ENCODE measurements at places on chromosomes 4 and X.

DNA sequence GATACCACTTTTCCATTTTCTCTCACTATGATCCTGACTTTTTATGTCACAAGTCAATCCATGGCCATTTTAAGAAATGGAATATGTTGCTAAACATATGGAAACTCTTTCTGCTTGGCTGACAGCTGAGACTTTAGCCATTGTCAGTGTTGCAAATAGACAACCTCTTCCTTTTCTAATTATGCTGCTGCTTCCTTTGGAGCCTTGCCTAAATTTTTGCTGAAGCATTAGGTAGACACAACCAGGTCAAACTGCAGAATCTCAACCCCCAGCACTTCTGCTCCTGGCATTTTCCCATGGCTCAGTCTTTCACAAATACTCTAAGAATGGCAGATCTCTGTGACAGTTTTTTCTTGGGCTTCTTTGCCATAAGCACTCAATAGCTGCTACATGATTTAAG is 543.3 kb downstream of the GRID2 start:
- DNase-seq: no peak

- no peak for DNase-seq
Measured at GRCh38 chrX:139770366-139770765, 62.4 kb upstream of the MCF2 start.

GRCh38 chrX:105462186-105462585 is 241.7 kb upstream of the TEX13A start:
- no peak for DNase-seq

GRCh38 chr4:142683997-142684396 is 162.1 kb downstream of the INPP4B start:
- DNase-seq: no peak

- no peak for DNase-seq
Measured at GRCh38 chr4:145154573-145154972, 25.8 kb downstream of the OTUD4 start.

- no peak for DNase-seq
Measured at GRCh38 chr4:150155391-150155790, 77.1 kb downstream of the DCLK2 start.

DNA sequence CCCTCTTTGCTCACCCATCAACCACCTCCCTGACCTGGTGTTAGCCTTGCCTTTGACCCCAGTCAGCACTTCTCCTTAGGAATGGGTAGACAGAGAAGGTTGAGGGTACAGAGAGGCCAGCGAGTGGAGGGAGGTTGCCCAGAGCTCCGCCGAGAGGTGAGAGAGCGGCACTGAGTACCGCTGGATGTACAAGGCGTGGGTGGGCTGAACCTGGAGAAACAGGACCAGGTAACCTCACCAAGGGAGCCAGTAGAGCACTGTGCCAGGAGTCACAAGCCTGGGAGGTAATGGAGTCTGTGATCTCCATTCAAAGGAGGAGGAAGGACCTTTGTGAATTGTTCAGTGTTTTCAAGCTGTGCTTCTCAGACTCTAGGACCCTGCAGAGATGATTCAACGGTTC is 256.2 kb downstream of the EVC2 start:
- no peak for DNase-seq

- DNase-seq: no peak
Measured at GRCh38 chrX:65196758-65197360, 220.6 kb upstream of the ZC4H2 start.

DNA sequence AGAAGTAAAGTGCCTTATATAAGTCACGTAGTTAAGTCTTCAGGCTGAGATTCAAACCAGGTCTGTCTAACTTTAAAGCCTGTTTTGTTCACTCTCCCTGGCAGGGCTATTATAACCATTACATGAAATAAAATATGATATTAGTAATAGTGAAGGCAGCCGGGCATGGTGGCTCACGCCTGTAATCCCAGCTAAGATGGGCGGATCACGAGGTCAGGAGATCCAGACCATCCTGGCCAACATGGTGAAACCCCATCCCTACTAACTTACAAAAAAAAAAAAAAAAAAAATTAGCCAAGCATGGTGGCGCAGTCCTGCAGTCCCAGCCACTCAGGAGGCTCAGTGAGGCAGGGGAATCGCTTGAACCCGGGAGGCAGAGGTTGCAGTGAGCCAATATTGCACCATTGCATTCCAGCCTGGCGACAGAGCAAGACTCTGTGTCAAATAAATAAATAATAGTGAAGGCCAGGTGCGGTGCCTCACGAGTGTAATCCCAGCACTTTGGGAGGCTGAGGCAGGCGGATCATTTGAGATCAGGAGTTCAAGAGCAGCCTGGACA is 22.1 kb upstream of the SOWAHD start:
- DNase-seq: no peak

GRCh38 chrX:48520455-48520854 is 1.2 kb upstream of the EBP start:
- DNase-seq: no peak

DNA sequence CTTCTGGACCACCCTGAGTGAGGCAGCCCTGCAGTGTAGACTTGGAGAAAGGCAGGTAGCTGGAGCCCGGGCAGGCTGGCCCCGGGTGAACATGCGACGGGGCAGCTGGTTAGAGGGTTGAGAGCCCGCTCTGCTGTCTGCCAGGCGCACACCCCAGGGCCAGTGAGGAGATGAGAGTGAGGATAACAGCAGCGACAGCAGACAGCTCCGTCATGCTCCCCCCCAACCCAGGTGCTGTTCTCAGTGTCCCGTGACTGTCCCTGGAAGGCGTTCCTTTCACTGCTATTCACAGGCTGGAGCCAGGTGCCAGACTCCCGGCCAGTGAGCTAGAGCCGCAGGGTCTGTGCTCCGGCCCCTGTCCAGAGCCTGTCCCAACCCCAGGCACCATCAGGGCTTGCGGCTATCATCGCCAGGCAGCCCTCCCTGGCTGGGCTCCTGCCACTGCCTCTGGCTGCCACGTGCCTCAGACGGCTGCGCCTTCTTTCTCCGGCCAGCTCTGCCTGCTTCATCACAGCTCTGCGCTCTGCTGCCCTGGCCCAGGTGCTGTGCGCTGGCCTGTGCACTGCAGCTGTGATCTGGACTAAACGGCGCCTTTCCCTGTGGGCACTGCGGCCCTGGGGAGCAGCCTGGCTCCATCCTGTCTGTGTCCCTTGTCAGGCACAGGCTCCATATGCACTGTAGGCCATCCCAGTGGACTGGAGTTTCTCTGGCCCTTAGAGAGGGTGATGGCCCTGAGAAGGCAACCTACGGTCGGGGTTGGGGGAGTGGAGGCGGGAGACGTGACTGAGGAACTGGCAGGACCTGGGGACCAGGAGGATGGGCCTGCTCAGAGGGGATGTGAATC is 19.8 kb downstream of the NSG1 start:
- DNase-seq: no peak

GRCh38 chr4:1513936-1514483 is 107.8 kb upstream of the NKX1-1 start:
- no peak for DNase-seq

GRCh38 chrX:23365541-23365940 is 30.9 kb downstream of the PTCHD1 start:
- DNase-seq: no peak

DNA sequence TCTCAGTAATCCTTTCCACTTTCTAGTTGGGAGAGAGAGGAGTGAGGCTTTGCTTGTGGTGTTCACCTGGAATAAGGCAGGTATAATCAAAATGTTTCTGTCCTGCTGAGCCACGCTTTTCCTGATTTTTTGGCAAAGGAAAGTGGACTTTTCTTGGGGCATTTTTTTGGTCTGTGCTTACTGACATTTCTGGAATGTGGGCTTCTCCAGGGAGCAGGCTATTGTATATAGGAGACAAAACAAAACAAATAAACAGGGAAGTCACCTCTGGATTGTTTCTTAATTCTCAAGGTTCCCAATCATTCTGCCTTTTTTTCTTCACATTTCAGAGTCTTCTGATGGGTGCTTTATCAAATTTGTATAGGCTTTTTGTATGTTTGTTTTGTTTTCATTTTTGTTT is 25.7 kb upstream of the RP2 start:
- DNase-seq: no peak

GRCh38 chrX:117977526-117977925 is 139.1 kb downstream of the KLHL13 start:
- DNase-seq: no peak

DNA sequence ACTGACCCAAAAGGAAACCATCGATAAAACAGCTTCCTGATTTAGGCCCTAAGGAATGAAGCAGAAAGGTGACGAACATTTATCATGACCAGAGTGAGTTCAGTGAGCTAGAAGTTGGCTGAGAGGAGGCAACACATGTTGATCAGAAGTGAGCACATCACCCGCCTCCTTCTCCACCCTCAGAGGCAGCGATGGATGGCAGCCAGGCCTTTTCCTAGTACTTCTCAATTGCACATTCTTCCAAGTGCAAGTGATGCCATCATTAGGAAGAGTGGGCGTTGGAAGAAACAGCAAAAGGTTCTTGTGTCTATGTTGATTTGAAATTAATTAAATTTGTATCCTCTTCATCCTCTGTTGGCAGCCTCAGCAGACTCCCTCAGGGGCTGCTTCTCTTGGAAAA is 51.7 kb downstream of the TMEM154 start:
- DNase-seq: no peak

GRCh38 chrX:29852767-29853166 is 362.6 kb upstream of the MAGEB2 start:
- DNase-seq: no peak

DNA sequence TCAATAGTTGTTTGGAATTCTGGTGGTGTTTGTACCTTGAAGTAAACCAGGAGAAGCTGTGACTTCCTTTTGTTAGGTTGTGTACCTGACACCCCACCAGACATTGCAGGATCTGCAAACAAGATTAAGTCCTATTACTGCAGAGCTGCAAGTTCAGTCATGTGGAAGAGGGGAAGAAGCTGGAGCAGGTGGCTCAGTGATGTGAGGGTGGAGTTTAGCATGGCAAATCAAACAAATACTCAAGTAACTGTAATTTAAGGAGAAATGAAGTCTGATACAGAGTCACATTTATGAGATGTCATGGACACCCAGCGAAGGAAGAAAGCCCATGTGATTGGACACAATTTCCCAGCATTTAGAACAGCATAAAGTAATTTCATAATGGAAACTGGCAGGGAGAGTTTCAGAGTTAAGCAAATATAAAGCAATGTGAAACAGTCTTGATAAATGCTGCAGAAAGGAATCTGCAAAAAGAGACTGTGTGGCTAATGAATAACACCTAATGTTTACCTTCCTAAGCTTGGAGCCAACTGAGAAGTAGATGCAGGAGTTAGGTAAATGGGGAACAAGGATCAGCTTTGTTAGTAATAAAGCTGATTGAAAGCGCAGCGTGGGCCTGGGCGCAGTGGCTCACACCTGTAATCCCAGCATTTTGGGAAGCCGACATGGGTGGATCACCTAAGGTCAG is 249.1 kb downstream of the GBA3 start:
- no peak for DNase-seq

DNA sequence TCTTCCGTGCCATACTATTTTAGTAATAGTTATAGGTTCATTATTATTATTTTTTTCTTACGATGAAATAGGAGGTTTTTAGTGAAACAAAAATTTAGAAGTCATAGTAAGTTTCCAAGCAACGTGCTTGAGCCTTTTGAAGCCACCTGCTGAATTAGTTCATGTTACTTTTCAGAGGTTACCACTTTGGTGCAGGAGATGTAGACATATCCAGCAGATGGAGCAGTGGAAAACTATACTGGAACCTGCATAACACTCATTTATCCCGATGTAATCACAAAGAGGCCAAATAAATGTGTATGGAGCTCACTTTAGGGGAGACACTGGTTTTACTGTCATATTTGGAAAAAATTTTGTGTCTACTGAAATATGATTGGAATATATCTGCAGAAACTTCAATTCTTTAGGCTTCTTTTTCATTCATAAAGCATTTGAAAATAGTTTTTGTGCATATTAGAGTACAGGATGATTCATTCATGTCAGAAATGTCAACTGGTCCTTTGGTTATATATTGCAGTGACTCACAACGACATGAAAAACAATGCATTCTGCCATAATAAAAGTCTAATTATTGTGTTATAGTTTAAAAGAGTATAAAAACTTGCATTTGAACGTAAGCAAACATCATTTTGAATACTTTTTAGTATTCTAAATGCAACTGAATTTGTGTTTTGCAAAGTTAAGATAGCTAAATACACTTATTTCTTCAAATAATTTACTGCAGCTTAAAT is 2182.9 kb upstream of the TENM3 start:
- no peak for DNase-seq

DNA sequence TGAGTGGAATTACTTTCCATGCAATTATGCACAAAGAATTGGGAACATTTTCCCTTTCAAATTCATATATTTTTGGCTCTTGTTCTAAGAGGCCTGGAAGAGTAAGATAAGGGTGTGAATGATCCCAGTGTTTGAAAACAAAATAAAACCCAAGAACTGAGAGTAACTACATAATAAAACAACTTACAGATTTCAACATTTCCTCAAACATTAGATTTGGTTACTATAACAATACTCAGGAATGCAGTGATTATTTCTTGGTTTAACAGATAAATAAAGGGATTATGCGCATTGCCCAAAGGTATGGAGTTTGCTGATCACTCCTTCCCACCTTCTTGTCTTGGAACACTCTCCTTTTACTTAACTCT is 292.5 kb downstream of the CAMK2D start:
- DNase-seq: no peak

- DNase-seq: no peak
Measured at GRCh38 chr4:165190591-165191347, 16.6 kb upstream of the KLHL2 start.

GRCh38 chrX:67652543-67652942 is 108.7 kb downstream of the AR start:
- DNase-seq: no peak

All from BJ (cell line).